ENCODE measurements at places on chromosomes 11 and 22.

DNA sequence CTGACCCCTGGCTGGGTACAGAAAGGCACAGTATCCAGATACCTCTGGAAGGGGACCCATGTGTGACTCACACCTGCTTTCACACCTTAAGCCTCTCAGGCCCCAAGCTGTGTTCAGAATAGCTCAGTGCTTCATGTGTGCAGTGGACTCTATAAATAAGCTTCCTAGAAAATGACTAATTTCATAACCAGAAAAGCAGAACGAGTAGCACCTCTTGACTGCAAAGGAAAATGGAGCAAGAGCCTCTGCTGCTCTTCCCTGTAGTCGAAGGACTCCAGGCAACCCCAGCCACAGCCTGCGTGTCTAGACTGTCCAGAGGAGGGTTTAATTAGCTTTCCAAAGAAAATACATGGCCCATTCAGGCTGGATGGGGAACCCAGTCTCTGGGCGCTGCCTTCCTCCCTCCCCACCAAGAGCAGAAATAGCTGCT lies 23.1 kb downstream of the PTPN5 start:
- no peak for DNase-seq

DNA sequence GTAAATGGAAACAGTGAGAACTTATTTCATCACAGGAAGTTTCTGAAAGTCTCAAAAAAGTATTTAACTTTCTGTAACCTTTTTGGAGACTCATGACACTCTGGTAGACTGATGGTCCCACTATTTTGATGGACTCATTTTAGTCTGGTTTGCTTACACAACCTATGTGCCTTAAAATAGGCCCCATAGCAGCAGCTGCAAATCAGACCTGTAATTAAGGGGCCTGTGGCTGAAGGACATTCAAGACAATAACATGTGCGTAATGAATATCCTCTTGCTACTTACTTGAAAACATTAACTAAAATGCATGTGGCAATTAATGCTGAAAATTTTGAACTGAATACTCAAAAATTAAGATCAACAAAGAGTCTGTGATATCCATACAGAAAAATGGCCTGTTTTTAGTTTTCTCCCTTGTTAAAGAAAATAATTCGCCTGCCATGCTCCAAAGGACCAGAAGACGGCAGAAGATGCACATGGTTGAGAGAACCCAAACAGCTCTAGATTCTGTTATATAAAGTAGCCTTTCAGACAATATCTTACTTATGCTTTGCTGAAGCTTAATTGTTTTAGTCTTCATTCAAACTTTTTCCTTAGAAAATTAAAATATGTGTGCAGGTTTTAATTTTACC lies 568.5 kb downstream of the KCNA4 start:
- DNase-seq: no peak

GRCh38 chr22:28893810-28894209 lies 10.4 kb downstream of the ZNRF3 start:
- no peak for DNase-seq

GRCh38 chr11:33668468-33668825 lies 32.2 kb downstream of the C11orf91 start:
- DNase-seq: no peak

GRCh38 chr11:11718511-11718910 lies 96.7 kb upstream of the GALNT18 start:
- no peak for DNase-seq

DNA sequence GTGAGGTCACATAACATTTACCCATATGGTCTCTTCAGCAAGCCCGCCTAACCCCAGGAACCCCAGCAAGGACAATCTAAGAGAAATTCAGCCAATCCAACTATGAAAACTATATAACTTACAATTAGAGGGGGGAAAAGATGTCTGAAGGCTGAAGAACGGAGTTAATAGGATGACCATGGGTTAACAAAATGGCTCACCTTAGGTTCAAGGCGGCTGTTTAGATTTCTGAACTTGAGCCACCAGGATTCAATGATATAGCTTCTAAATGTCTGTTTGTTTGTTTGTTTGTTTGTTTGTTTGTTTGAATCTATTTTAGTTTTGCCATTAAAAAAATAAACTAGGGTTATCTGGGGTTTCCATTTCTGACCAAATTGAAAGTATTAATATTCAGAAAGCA lies 109.8 kb upstream of the ZC3H12C start:
- DNase-seq: no peak

DNA sequence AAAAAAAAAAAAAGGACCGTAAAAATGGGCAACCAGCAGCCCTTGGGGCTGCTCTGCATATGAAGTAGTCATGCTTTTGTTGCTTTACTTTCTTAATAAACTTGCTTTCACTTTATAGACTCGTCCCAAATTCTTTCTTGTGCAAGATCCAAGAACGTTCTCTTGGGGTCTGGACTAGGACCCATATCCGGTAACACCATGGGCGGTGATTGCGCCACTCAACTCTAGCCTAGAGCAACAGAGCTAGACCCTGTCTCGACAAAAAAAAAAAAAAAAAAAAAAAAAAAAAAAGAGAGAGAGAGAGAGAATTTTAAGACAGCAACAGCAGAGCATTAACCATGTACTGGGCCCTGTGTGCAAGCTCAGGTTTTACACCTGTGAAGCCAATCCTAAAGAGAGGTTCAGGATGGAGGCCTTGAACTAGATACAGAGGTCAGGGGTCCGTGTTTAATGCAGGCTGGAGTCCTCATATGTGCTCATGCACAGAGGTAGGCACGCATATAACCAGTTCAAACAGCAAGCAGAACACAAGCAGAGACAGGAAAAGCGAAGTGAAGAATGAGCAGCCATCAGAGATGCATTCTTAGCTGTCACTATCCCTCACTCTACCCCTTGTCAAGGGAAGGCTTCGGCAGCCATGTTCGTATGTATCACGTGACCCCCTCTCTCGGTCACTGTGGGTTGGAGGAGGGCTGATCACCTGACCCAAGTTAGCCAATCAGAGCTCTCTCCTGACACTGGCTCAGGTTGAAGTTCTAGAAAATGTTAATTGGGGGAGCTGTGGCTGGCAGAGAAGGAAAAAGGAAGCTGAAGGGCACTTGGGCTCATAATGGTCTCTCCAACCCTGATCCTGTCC lies 16.7 kb upstream of the SYT12 start:
- no peak for DNase-seq

- no peak for DNase-seq
Measured at GRCh38 chr22:22019659-22020424, 37.3 kb upstream of the TOP3B start.

DNA sequence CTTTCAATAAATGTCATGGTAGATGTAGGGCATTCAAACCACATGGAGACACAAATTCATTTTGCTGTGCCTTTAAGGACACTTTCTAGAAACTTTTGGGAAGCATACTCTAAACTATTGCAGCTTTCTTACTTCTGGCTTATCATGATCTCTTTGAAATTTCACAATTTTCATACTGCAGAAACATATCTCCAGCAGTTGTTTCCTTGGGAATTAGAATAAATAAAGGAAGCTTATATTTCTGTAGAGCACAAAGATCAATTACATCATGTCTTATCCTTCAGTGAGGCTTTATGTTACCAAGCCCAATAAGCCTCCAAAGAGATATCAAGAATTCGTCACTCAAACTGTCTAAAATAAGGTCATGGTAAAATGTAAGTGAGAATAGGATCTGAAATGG lies 74.5 kb upstream of the RAB38 start:
- DNase-seq: no peak

DNA sequence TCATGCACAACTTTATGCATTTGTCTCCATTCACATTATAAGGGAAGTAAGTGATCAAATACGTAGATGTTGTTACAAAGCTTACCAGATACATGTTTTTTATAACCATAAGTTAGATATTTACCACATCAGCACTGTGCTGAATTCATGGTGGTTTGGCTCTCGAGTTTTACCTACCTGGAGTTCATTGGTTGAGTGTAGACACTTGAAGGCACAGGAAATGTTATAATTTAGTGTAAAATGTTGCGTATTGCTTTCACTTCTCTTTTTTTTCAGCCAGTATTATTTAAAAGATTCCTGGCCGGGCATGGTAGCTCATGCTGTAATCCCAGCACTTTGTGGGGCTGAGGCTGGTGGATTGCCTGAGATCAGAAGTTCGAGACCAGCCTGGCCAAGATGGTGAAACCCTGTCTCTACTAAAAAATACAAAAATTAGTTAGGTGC lies 53.1 kb upstream of the GRK2 start:
- no peak for DNase-seq

- DNase-seq: no peak
Measured at GRCh38 chr11:23884341-23884740, 612.5 kb upstream of the LUZP2 start.

DNA sequence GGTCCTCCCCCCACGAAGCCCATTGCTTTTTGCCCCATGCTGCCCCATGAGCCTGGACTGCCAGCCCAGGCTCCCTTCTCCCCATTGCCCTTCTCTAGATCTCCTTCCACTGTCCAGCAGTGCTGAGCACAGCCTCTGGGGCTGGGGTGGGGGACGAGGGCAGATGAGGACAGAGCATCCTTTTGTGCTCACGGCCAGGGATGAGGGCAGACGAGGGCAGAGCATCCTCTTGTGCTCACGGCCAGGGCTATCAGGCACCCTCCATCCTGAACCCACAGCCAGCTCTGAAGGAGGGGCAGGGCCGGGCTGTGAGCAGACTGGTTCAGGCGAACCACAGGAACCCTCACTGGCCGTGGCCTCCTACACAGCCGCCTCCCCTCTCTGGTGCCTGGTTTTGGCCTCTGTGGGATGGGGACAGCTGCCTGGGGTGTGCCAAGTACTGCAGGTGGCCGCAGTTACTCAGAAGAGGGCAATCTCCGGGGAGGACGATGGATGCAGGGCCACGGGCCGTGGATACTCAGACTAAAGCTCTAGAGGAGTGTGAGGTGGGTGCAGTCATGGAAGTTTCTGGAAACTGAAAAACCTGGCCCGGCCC lies 1258.8 kb downstream of the BRD1 start:
- DNase-seq: no peak

- DNase-seq: no peak
Measured at GRCh38 chr11:77425346-77425745, 48.5 kb downstream of the PAK1 start.

- no peak for DNase-seq
Measured at GRCh38 chr11:134542401-134543165, 130.5 kb upstream of the B3GAT1 start.

DNA sequence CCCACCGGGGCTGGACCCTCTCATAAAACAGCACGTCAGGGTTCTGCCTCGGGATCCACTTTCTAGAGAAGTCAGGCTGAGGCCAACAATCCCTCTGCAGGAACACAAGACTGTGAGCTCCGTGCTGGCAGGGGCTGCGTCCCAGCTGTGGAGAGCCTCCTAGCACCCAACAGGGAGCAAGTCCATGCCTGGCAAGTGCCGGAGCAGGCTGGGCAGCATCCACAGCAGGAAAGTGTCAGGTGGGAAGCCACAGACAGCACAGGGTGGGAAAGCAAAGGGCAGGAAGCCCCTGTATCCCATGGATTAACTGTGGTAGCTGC lies 682.3 kb downstream of the TBC1D22A start:
- DNase-seq: no peak

- DNase-seq: no peak
Measured at GRCh38 chr11:102430158-102430836, 22.3 kb downstream of the TMEM123 start.

DNA sequence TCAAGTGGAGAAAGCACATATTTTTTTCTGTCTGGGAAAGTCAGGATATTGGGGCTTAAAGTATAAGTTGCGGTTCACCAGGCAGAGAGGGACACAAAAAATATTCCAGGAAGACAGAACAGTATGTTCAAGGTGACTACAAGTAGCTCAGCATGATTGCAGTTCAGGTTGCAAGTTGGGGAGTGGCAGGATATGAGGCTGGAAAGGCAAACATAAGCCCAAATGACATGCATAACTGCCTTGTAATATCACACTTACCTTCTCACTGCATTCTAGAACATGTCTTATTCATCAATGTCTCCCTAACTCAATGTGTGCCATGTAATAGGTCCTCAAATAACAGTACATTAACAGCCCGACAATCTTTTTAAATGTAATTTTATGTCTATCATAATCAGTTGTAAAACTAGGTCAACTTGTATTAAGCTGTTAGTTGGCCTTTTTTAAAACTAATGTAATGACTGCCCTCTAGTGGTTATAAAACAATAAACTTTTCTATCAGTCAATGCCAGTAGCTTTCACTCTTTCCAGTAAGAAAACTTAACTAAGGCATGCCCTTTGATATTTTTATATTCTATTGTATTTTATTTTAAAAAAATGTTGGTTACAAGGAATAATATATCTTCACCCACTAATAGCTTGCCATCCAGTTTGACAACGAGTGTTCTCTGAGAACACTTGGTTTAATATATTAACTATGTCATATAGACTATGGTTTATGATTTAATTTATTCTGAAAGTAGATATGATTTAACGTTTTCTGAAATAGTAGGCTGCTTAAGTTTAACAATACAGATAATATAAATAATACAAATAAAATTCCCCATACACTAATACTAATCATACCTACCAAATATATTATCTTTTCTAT lies 39.4 kb upstream of the CFAP300 start:
- no peak for DNase-seq

DNA sequence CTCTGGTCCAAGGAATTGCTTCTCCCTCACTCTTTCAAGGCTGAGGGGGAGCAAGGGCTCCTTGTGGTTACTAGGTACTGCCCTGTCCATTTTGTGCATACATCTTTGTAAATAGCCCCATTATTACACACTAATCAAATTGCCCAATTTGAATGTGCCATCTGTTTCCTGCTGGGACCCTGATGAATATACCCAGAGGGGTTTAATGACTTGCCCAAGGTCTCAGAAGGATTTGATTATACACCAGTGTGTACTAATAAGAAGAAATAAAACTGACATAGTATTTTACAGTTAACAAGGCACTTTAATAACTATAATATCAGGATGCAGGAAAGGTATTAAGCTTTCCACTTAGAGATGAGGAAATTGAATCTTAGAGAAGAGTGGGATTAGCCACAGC lies 64.6 kb upstream of the PTPRJ start:
- no peak for DNase-seq

DNA sequence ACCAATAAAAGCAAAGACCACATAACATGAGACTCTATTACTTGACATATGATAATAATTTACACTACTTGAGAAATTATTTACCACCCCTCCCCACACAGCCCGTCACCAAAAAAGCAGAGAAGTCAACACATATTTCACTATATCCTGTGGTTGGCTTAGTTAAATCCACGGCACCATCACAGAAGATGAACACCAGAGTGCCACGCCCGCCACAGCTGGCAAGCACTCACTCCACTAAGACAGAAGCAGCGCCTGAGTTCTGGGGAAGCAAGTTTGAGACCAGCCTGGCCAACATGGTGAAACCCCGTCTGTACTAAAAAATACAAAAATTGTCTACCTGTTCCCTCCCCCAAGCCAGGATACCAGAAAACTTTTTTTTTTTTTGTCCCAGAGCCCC lies 53.1 kb downstream of the PACSIN2 start:
- DNase-seq: no peak

- DNase-seq: no peak
Measured at GRCh38 chr22:25221790-25222189, 2.4 kb downstream of the CRYBB2 start.
